Common myeloid progenitor, CD34-positive (primary cell): ENCODE measurements at places on chromosomes 16 and 17.

GRCh38 chr17:81481815-81482505 is 30.6 kb downstream of the ACTG1 start:
- no peak for DNase-seq

DNA sequence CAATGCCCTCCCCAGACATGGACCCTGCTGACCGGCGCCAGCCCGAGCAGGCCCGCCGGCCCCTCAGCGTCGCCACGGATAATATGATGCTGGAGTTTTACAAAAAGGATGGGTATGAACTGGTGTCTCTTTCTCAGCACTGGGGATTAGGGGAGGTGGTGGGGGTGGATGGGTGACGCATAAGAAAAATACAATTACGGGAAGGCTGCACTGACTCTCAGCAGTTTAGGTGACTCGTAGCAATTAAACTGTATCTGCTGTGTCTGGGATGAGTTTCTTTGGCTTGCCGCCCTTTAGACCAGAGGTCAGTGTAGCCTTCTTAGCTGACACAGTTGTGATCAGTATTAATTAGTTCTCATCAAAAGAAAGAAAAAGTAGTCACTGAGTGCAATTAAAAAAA is 59.0 kb downstream of the ELAC2 start:
- DNase-seq: no peak

GRCh38 chr16:31188450-31189411 is 8.8 kb downstream of the FUS start:
- no peak for DNase-seq

GRCh38 chr17:74712756-74713155 is at the start of gene CD300LF:
TSS of gene CD300LF (minus strand) at chr17:74712923. CDS start at chr17:74712866, 57 bp downstream.
- DNase-seq: peak; percentile 64
